ENCODE measurements at places on chromosomes 5 and 9.
A peak's percentile ranks its signal among the peaks of the same experiment; 100 is the strongest.

DNA sequence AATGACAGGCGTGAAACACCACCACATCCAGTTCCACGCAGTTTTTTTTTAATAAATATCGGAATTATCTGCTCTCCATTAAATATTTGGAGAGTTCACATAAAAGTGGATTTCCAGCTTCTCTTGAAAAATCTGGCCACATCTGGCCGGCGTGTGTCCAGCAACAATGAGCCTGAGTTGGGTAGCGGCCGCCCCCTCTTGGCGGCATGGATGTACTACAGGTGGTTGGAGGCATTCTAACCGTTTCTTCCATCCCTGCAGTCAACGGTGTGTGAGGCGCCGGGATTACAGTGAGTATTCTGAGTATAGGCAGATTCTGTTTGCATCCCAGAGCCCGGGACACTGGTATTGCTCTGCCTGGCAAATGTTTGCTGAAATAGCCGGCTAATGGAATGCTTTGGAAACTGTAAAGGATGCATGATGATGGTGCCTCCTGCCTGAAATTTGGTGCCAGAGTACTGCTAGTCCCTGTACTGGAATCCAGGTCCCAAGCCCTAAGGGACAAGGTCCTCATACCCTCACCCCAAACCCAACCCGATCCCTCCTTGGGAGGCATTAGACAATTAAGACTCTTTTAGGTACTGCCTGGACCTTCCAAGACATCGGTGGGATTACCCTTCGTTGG, 13.6 kb upstream of the GM2A start:
- peak; percentile 37 for DNase-seq

GRCh38 chr9:101184813-101185278, 156.3 kb downstream of the PLPPR1 start:
- DNase-seq, result no peak

- no peak for DNase-seq
Observed at GRCh38 chr9:81069923-81070322, 619.4 kb downstream of the TLE1 start.

- no peak for DNase-seq
Observed at GRCh38 chr5:135886136-135886535, 9.5 kb downstream of the IL9 start.

DNA sequence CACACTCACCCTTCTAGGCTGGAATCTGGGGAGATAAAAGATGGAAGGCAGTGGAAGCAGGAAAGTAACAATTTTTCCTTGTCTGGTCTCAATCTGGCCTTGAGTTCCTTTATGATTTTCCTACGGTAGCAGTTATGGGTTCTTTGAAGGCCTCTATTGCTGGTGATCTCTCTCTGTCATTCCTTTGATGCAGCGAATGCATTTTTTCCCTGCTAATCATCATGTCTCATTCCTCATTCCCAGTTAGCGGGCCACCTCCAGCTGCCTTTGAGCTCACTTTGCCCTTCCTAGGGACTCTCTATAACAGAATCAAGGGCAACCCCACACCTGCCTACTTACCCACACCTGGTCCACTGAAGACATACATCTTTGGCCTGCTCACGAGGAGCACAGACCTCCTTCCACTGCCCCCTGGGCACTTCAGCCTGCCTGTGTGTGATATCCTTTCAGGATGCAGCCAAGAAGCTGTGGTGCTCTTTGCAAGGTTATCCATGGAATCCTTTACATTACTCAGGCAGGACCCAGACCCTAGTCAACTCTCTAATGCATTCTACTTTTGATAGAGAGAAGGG, 191.7 kb downstream of the DRD1 start:
- DNase-seq, result no peak

DNA sequence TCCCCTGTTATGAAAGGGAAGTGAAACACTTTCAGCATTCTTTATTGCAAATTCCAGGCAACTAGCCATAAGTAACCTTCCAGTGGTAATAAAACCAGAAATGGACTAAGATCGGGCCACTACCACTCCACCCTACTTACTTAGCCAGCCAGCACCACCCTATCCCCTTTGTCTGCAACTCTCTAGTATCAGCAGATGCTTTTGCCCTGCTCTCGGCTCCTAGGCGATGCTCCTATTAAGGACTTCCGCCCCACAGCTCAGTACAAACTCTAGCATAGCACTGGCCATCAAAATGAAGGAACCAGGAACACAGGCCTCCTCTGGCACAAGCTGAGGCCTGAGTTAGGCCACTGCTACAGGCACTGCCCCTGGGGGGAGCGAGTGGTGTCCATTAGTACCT, 81.2 kb downstream of the GLDC start:
- no peak for DNase-seq

DNA sequence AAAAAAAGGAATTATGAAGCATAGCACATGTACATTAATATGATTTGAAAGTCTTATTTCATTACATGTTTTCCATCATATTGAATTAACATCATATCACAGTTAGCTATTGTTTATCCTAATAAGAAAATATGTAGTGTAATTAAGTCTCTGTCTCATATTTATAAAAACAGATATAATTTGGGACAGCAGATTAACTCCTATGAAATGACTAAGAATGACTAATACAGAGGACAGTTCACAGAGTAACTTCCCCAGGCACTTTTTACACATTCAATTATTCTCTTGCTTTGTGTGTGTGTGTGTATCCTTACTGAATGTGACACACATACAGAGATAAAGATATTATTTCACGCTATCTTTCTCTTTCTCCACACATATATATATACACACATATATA, 2400.9 kb upstream of the C9orf72 start:
- DNase-seq, result no peak

GRCh38 chr9:72857624-72857996, 95.2 kb downstream of the ALDH1A1 start:
- no peak for DNase-seq

DNA sequence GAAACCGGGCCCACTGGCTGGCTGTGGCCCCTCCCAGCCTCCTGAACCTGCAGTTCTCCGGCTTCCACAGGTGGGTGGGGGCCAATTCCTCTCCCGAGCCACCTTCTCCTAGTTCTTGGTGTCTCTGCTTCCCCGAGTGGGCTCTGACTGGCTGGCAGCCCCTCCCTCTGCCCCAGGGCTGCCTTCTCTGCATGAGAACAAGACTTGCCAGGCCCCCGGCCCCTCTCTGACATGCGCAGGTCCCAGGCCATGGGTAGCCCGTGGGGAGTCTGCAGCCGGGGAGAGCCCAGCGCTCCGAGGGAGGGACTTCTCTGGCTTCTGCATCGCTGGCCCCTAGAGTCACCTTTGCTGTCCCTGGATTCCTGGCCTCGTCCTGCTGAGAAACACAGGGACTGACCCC, 421.7 kb downstream of the IRX2 start:
- DNase-seq, result no peak

- no peak for DNase-seq
Observed at GRCh38 chr9:131217331-131218031, 58.8 kb downstream of the FAM78A start.

All from T-helper 2 cell (primary cell).